ENCODE measurements at places on chromosomes 16 and 17. TPM values are rescaled to one million over a fixed set of nuclear protein-coding genes. Genes with fewer than 3 reads are reported as not detected.

The PTX4 gene
- total RNA-seq = not detected

The PRKCB gene
- total RNA-seq = not detected

The ZNF500 gene
- total RNA-seq = 13.0 TPM

The KRTAP4-7 gene
- total RNA-seq = not detected

The PPY gene
- not detected for total RNA-seq
